ENCODE measurements at places on chromosomes 2 and 18.

DNA sequence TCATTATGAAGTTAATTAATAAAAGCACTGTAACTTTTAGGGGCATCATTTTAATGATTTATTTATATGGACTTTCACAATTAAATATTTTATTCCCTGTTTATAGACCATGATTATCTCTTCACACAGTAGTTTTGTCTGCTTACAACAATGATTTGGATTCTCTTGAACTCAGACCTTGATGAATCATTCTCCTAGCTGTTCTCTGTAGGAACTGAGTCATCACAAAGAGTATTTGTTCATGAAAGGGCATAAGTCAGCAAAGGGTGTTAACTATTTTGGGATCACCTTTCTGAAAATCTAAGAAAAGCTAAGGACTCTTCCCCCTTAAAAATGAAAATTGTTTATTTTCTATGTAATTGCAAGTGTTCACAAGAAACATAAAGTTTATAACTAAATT is 461.1 kb upstream of the UBE2E3 start:
- DNase-seq: no peak

- no peak for DNase-seq
These were observed 292.7 kb upstream of the POU3F3 start for GRCh38 chr2:104561251-104561650.

DNA sequence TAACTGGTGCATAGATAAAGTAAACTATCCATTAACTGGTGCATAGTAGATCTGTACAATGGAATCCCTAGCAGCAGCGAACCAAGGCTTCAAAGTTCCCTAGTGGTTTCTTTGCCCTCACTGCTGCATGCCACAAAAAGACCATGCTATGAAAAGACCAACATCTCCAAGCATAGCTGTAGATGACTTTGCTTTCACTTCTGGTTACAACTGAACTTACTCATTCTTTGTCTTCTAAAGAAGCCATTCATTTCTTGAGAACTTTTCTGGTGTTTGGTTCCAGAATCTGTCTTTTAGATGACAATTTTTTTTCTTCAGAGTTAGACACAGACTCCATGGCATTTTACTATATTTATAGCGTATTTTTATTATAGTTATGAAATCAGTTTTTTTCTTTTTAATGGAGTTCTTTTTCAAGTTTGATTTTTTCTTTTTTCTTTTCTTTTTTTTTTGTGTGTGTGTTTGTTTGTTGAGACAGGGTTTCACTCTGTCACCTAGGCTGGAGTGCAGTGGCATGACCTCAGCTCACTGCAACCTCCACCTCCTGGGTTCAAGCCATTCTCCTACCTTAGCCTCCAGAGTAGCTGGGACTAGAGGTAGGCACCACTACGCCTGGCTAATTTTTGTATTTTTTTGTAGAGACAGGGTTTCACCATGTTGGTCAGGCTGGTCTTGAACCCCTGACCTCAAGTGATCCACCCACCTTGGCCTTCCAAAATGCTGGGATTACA is 63.6 kb downstream of the SLC35F5 start:
- no peak for DNase-seq

GRCh38 chr2:28601616-28602015 is 105.8 kb downstream of the PLB1 start:
- DNase-seq: no peak

- DNase-seq: peak; percentile 93
These were observed 15.6 kb upstream of the ASAP2 start for GRCh38 chr2:9191041-9191481.

- no peak for DNase-seq
These were observed 240.0 kb upstream of the GULP1 start for GRCh38 chr2:188051706-188052105.

DNA sequence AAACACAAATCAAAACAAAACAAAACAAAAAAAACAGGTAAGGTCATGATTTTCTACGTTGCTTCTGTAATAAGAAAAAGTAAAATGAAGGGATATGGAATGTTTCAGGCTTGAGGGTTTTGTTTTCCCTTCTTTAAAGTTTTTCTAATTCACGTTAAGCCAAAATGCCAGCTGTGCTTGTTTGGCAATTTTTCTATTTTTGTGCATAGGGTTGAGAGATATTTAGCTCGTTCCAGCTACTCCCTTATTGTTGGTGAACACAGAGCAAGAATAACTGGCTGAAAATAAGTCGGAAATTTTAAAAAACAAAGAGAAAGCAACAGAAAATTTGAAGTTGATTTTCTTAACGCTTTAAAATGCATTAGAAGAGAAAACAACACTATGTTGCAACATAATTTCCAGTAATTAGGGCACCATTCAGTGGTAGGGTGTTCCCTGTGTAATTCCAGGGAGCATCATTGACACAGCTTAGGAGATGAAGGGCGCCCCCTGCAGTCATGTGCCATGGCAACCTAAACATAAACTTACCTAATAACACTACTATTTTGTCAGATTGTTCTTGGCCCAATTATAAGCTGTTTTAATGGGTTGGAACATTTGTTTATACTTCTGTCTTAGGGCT is 99.5 kb downstream of the DTNA start:
- DNase-seq: no peak

DNA sequence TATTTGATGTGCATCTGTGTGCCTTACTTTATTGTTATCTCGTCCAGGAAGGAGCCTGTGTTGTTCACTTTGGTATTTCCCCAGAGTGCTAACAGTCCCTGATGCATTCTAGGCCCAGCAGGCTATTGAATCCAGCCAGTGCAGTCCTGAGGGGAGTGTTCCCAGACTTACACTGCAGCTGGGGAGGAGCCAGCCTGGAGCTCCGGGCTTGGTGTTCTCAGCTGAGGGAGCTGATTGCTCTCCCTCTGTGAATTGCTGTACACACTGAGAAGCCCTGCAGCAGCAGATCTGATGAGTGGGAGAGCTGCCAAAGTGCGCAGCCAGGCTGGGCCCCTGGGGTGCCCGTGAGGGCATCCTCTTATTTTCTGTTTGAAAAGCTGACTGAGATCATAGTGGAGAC is 159.2 kb downstream of the GALNT3 start:
- no peak for DNase-seq

DNA sequence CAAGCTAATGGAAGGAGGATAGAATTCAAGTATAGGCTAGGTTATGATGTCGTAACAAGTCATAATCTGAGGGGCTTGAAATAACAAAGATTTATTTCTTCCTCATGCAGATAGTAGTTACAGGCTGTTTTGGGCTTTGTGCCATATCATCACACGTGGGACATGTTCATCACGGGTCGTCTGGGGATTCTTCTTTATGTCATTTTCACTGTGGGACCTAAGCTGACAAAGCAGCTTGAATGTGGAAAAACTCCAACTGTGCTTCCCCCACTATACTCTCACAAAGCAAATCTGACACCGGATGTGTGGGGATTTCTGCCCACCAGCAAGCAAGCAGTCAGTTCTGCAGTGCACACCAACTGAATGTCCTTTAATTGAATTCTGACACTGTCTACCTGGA is 124.8 kb downstream of the LTBP1 start:
- no peak for DNase-seq

- peak; percentile 64 for DNase-seq
These were observed 66.7 kb downstream of the DNMT3A start for GRCh38 chr2:25274868-25275574.

- no peak for DNase-seq
These were observed 43.4 kb downstream of the CABLES1 start for GRCh38 chr18:23178661-23179081.

DNA sequence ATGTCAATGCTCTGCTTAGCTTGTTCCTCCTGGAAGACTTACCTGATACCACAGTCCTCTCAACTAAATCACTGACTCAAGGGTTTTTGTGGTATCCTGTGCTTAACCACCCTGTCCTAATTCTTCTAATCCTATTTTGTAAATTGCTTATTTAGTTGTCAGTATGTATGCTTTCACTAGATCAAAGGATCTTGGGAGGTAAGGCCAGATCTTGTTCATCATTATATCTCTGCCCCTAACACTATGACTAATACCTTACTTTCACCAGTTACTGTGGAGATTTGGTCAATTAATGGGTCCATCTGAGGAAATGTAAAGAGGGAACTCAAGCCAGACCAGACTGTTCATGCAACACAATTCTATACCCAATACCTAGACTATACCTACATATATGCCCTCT is 203.2 kb downstream of the GULP1 start:
- DNase-seq: no peak

- DNase-seq: no peak
These were observed 42.4 kb downstream of the HPCAL1 start for GRCh38 chr2:10345126-10345525.

- DNase-seq: no peak
These were observed 64.4 kb upstream of the FOSL2 start for GRCh38 chr2:28327956-28328922.

- DNase-seq: no peak
These were observed 24.8 kb upstream of the HDAC4 start for GRCh38 chr2:239425631-239426030.

DNA sequence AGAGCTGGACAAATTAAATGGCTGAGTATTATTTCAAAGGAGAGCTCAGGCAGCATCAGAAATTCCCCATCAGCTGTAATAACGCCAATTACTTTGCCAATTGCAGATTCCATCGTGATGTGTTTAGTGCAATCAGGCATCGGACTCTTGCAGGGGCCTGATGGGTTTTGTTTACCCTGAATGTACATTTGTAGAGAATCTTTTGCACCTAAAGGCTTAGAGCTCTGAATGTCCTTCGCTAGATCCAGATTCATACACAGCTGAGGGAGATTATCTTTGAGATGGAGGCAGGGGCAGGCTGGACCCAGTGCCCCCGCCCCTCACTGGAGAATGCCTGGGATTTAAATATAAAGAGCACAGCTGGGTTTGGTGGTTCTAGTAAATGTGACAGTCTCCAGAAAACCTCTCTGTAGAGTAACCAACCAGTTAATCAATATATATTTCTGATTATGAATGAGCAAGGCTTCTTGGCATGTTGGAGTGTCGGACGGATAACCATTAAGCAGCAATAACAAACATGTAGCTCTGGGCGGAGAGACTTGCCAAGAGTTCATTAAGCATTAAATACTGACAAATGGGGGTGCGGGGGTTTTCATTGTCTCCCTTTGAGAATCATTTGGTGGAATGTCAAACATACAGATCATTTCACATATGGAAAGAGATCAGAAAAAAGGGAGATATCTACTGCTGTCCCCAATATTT is 200.9 kb downstream of the SETBP1 start:
- no peak for DNase-seq

DNA sequence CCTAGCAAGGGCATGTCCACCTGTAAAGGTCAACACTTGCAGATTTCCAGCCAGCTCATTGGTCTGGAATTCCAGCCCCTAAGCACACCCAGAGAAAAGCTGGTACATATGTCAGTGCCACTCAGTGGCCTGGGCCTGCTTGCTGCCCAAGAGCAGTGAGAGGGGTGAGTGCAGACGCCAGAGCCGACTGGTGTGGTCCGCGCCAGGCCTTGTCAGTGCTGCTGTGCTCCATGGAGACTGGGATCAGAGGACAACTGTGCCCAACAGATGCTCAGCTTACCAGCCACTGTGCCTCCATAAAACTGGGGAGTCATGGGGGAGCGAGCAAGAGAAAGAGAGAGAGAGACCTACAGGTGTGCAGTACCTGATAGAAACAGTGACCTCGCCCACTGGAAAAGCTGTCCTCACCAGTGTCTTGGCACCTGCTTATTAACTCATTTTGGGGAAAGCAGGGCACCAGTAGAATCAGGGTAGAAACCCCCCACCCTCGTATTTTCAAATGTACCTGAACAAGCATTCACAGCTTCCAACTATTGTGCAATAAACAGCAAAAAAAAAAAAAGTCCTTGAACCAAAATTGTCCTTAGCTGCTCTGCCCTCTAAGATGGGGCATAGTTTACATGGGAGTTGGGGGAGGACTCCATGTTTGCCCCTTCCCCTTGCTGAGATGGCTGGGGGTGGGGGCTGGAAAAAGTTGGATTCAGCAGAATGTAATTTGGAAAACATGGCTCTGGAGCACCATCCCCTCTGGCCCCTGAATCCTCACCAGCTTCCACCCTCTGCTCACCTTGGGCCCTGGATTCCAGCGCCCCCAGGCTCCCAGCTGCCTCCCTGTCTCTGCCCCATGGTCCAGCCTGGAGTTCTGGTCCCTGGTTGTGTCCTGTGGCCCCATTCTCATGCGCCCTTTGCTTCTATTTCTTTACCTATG is 1.4 kb upstream of the SP140L start:
- DNase-seq: no peak

DNA sequence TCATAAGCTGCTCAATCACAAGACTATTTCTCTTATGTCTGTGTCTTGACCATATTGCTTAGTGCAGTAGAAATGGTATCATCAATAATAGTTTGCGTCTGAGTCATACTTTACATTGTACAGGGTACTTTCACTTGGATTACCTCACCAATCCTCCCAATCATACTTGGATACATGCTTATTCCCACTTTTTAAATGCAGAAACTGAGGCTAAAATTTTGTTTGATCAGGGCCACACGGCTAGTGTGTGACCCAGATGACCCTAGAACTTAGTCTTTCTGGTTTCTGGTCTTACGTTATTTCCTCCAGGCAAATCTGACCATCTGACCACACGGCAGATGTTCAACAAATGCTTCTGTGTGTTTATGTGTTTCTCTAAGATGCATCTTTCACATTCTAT is 23.8 kb upstream of the CCL20 start:
- DNase-seq: no peak

- no peak for DNase-seq
These were observed 68.6 kb upstream of the PELI1 start for GRCh38 chr2:64212801-64213321.

- no peak for DNase-seq
These were observed 224.2 kb downstream of the CDH2 start for GRCh38 chr18:27952741-27953140.

- no peak for DNase-seq
These were observed 339.8 kb downstream of the ZEB2 start for GRCh38 chr2:144180131-144180530.

DNA sequence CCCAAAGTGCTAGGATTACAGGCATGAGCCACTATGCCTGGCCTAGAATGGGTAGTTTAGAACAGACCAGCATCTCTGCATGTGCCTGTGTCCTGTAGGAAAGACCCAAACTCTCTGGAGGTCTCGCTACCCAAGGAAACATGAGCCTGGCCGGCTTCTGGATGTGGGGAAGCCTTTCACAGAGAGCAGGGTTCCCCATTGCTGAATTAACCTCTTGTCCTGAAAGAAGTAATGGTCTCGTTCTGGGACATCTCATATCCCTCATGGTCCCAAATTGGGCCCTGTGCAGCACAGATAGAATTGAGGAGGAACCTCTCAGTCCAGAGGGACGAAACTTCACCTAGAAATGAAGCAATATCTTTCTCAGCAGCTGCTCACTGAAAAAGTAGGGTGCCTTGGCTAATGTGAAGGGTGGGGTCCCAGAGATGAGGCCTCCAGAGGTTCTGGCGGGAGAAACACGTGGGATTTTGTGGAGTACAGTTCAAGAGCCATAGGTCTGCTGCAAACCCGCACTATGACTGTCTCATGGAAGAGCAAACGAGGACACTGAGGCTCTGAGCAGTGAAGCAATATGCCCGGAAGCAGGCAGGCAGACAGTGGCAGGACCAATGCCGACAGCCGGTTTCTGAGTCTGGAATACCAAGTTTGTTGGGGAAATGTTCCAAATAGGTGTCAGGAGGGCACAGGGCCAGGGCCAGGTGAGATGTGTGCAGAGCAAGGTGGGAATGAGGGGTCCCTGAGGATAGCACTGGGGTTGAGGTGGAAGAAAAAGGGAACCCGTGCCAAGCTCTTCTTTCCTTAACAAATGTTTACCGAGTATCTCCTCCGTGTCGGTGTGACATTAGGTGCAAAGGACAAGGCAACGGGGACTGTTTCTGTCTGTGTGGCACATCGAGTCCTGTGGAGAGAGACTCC is 121.0 kb upstream of the TWIST2 start:
- no peak for DNase-seq
